HFF-Myc (cell line): ENCODE measurements at places on chromosomes 6 and 20.

DNA sequence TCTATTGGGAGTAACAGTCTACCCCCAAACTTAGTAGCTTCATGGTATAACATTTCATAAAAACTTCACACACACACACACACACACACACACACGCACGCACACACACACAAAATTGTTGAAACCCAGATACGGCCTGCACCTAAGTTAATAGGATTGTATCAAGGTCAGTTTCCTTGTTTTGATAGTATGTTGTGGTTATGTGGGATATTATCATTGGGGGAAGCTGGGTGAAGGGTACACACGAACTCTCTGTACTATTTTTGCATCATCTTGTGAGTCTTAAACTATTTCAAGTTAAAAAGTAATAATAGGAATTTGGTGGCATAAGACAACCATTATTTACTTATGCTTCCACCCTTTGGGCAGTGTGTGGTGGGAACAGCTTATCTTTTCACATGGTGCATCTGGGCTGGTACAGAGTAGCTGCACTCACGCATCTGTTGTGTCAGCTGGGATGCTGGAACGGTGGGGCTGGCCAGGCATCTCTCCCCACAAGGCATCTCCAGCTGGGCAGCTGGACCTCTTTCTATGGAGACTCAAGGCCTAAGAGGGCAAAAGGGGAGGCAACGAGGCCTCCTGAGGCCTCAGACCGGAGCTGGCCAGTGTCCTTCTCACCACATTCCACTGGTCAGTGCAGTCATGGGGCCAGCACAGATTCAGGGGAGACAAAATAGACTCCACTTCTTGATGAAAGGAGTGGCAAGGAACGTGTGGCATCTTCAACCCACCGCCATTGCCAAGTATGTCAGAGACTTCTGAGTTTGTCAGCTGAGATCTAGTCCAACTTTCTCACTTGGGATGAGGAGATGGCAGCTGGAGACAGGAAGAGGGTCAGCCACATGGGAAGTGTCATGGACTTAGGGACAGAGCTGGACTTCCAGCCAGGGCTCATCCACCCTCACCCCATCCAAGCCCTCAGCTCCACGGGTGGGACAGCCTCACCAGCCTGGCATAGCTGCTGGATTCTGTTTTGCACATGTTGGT, 20.5 kb upstream of the IP6K3 start:
- DNase-seq = no peak

- peak; percentile 88 for DNase-seq
Measured at GRCh38 chr6:3977875-3978711, 100.8 kb downstream of the FAM217A start.

GRCh38 chr6:78611102-78611620, 256.2 kb upstream of the IRAK1BP1 start:
- no peak for DNase-seq

DNA sequence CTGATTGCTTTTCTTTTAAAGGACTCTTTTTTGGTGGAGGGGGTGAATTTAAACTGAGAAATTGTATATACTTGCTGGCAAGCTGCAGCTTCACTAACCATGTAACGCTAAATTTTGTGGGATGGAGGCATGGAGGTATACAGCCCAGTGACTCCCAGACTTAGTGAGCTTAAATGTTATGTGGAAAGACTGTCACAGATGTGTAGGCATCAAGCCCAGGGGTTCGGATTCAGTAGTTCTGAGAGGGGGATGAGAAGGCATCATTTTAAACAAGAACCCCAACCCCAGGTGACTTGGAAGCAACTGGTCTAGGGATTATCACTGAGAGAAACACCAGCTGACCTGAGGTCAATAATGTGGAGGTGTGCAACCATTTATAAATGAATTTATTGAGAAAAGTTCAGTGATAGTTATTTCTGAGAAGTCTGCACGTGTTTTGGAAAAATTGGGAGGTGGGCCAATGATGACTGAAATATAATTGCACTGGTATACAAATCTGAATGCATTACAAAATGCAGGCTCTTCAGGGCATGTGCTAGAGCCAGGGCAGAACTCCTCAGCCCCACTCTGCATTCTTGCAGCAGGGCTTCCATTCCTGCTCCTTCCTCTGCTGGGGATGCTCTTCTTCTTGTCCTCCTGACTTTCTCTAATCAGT, 26.9 kb downstream of the RFPL4B start:
- no peak for DNase-seq
